Tibial artery (tissue), 4 donors: ENCODE measurements at places on chromosomes 5 and 9.

GRCh38 chr5:133751421-133751820, 139.1 kb upstream of the FSTL4 start:
- no peak for DNase-seq

GRCh38 chr9:32550150-32550561, 2.0 kb upstream of the SMIM27 start:
- DNase-seq, result no peak

DNA sequence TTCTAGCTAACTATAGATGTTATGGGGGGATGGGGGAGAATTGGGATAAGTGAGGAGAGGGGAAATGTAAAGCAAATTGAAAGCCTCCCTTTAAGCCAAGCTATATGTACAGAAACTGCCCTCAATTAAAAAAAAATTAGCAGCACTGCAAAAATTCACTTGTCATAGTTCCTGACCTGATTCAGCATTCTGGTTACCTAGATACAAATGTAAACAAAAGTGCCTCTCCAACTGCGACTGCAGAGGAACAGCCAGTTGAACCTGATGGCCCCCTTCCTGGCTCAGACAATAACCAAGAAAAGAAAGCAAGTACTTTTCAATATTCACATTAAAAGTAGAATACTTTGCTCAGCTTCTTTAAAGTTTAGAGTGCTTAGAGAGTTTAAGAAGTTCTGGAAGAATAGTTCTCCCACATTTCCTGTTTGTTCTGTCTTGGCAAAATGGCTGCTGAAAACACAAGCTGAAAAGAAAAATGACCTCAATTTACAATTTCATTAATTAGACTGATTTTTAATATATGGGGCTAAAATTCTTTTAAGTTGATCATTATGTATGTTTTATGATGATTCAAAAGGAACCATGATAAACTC, 1.5 kb downstream of the FAM81B start:
- no peak for DNase-seq

DNA sequence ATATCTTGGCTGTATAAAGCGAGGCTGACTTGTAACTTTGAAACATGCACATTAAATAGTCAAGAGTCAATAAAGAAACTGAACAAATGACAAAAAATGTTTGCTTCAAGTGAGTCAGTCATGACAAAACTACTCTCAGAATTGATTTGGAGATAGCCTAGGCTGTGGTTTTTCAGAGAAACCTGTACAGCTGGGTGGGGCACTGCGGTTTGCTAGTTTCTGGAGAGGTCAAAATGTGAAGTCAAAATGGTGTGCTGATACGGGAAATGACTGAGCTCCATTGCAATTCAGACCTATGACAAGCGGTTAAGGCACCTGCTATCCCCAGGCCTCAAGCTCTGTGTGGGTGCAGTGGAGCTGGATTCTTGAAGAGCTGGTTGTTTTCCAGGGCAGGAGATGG, 10.3 kb upstream of the CD180 start:
- no peak for DNase-seq

GRCh38 chr9:114484854-114485443, 20.3 kb downstream of the WHRN start:
- no peak for DNase-seq

GRCh38 chr5:4206127-4206526, 610.5 kb downstream of the IRX1 start:
- DNase-seq, result no peak

GRCh38 chr5:160679567-160680309, 172.3 kb downstream of the ATP10B start:
- no peak for DNase-seq

GRCh38 chr5:6733411-6734242, 20.4 kb downstream of the TENT4A start:
- DNase-seq, result no peak

DNA sequence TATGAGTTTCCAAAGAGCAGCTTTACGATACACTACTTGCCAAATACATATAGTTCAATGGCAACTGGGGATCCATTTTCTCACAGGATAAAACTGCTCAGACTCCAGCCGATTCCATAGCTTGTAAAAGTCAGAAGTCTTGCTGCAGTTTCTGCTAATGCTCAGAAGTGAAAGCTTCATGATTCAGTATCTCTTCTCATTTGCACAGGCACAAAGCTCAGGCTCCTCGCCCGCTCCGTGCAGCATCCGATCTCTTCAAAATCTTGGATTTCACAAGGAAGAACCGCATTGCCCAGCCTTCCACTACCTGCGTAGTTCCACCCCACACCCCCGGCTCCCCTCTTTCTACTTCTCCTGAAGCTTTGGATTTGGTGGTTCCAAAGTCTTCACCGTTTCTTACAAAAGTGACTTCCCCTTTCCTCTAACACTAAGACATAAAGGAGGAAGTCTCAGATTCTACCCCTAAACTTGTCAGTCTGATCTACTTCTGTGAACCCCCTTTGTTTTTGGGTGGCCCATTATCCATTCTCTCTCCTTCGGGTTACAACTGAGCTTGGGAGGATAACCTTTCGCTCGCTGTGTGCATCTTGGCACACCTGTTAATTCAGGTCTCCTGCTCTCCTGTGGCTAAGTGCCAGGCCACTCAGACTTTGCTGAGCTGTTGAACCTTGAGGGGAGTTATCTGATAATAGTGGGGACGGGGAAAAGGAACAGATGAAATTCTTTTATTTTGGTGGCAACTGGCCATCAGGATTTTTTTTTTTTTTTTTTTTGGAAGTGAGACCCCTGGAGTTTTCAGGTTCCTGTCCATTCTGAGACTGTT, 194.1 kb downstream of the GNA14 start:
- no peak for DNase-seq
